Non-pigmented ciliary epithelial cell (primary cell): ENCODE measurements at places on chromosomes 12 and 14.

DNA sequence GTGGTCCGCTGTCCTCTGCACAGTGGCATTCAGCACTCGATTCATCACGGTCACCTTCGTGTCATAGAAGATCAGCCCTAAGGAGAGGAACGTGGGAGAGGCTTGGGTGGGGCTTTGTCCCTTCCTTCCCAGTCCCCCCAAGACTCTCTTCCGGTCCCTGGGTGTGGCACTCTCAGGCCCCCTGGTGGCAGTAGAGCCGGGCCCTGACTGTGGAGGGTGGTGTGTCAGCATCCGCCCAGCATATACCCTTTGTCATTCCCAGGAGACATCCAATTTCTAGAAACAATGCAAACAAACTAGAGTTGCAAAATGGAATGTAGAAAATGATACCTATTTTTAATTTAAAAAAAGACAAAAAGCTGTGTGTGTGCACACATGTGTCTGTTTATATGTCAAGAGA, 45.0 kb downstream of the TRAFD1 start:
- no peak for DNase-seq

- DNase-seq, result no peak
Measured at GRCh38 chr12:3365463-3366411, 125.3 kb upstream of the PRMT8 start.

DNA sequence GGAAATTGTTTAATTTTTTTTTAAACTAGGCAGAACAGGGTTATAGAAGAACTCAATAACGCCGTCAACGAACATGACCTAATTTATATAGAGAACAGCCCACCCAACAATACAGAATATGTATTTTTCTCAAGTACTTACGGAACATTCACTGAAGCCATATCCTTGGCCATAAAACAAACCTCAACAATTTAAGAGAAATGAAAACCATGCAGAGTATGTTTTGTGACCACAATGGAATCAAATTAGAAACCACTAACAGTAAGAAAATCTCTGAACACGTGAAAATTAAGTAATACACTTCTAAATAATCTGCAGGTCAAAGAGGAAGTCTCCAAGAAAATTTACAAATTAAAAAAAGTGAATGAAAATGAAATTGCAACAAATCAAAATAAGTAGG, 9.4 kb downstream of the SART3 start:
- peak; percentile 38 for DNase-seq

- no peak for DNase-seq
Measured at GRCh38 chr14:87847216-87847755, 145.7 kb downstream of the GALC start.

DNA sequence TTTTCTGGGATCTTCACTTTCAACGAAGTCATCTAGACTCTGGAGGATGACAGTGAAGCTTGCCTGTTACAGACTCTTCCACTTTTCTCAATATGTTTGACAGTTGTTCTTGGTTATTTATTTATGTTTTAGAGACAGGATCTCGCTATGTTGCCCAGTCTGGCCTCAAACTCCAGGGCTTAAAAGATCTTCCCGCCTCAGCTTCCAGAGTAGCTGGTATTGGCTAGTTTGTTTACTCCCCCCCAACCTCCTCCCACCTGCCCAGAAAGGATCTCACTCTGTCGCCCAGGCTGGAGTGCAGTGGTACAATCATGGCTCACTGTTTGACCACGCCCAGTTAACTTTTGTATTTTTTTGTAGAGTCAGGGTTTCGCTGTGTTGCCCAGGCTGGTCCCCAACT, 3.3 kb downstream of the SPATS2 start:
- DNase-seq, result no peak

GRCh38 chr12:32773691-32774090, 18.0 kb upstream of the YARS2 start:
- no peak for DNase-seq

DNA sequence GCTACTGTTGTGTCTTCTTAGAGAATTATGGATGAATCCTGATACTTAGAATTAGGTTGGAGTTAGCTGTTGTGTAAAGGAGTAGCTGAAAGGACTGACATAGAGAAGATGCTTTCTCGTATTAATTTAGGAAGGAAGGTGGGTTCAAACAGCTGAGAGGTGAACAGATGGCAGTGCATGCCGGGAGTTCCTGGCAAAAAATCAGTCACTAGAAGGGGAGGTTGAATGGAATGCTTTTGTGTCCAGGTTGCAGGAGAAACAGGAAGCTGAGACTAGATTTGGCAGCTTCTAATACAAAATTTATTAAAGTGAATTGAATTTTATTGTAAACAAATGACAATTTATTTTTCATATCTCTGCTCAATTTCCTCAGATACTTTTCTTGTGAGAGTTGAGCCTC, 70.8 kb downstream of the BTG1 start:
- DNase-seq, result no peak

DNA sequence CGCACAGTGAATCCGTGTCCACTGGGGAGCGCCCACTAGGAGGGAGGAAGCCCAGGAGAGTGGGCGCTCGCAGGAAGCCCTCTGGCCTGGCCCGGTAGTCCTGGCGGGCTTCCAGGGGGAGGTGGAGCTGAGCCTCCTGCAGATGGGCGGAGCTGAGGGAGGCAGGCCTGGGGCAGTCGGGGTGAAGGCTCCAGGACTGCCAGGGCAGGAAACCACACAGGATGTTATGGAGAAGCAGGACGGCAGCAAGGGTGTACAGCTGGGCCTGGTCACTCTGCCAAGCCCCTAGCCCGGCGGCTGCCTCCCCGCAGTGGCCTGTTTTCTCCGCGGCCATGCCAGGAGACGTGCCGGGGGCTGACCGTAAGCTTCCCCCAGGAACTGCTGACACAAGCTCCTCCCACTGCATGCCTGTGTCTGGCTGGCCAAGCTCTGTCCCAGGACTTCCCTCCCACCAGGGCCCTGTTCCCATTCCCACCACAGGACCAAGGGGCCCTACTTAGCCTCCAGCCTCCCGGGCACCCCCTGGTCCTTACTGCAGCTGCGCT, 143.4 kb upstream of the C14orf180 start:
- peak; percentile 8 for DNase-seq

- DNase-seq, result no peak
Measured at GRCh38 chr12:67601126-67601525, 47.4 kb upstream of the DYRK2 start.

DNA sequence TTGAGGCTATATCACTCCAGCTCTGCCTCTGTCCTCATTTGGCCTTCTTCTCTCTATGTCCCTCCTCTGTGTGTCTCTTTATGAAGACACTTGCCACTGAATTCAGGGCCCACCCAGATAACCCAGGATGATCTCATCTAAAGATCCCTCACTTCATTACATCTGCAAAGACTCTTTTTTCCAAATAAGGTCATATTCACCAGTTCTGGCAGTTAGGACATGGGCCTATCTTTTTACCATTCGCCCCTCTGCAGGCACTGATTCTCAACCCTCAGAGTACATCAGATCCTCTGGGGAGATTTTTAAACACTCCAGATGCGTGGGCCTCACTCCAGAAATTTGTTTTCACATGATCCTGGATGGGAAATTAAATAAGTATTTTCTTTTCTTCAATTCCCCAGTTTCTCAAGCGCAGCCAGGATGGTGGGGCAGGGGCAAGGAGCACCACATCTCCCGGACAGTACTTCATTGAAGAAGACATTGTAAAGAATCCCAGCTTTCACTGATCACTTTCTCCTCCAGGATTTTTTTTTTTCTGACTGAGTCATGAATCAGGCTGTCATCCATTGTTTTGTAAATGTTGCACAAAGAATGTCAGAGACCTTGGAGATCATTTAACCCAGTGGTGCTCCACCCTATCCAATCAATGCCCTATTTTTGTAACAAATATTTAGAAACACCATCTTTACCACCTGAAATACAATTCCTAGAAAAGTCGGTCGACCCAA, 27.4 kb downstream of the CRACR2A start:
- no peak for DNase-seq
